ENCODE measurements at places on chromosomes 13 and 19. TPM values are rescaled to one million over a fixed set of nuclear protein-coding genes. Genes with fewer than 3 reads are reported as not detected.

Gene TRPM4
- total RNA-seq: 18.6 TPM

Gene FPR3
- not detected for total RNA-seq

Gene ZC3H4
- total RNA-seq: 11.3 TPM

Gene ATP1A3
- total RNA-seq: 0.26 TPM

Gene SIGLEC14
- not detected for total RNA-seq

Gene CLDND2
- total RNA-seq: not detected

Gene MRPL54
- total RNA-seq: 41.9 TPM

Gene ZNF846
- total RNA-seq: 8.8 TPM

Gene CLC
- not detected for total RNA-seq

Gene PSG1
- 16.3 TPM for total RNA-seq
